HepG2 (cell line): ENCODE measurements at places on chromosomes 5 and 9.

DNA sequence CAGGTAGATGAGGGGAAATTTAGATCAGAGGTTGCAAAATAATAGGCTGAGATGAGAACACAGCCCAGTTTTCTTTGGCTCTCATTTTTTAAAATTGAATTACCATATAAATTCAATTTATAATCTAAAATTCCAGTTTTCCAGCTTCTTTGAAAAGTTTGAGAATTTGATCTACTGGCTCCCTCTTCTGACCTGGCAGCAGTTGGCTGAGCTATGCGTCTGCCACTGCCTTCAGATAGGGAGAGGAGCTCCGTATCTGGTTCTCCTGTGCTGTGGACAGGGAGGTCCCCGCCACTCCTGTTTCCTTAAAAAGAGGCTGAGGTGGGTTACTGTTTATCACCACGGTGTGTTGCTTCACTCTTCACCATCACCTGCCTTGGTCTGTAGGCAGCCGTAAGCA is 103.7 kb downstream of the ARHGAP26 start:
- no peaks in the 10 kb centered on the region for H3K27me3 ChIP-seq
- no peak overlapping the region for H3K4me3 ChIP-seq
- H3K36me3 ChIP-seq, result no peaks in the 10 kb centered on the region
- DNase-seq, result no peak

DNA sequence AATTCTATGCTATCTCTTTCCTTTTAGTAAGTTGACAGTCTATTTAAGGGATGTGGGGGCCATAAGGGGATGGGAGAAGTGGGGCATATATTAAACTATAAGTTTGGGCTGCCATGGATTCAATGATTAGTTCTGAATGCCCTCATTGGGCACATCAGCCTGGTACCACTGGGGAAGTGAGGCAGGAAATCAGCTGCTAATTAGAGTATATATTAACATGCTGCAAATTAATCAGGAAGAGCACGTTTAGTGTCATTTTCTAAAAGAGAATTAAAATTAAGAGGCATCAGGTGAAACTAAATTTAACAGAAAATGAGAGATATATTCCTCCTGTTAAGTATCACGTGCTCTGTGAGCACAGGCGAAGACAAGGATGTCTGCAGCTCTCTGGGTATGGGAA is 123.0 kb upstream of the GNA14 start:
- no peaks in the 10 kb centered on the region for H3K27me3 ChIP-seq
- no peak overlapping the region for H3K27ac ChIP-seq
- no peaks in the 10 kb centered on the region for H3K36me3 ChIP-seq
- DNase-seq, result no peak
- H3K4me1 ChIP-seq, result peaks cover 9% of the 10 kb centered on the region

DNA sequence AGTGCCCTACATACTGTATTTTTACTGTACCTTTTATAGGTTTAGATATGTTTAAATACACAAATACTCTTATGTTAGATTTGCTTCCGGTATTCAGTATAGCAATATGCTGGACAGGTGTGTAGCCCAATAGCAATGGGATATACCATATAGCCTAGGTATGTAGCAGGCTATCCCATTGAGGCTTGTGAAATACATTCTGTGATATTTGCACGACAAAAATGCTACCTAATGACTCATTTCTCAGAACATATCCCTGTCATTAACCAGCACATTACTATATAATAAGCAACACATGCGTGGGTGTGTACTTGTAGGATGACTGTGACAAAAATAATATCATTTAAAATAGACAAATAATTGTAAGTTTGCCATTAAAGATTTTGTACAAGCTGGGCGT is 208.8 kb downstream of the MRPS30 start:
- DNase-seq, result no peak
- no peaks in the 10 kb centered on the region for H3K36me3 ChIP-seq
- no peaks in the 10 kb centered on the region for H3K27me3 ChIP-seq
- H3K27ac ChIP-seq, result no peak overlapping the region

GRCh38 chr9:124555043-124555442 is 47.8 kb upstream of the NR5A1 start:
- no peak overlapping the region for H3K27ac ChIP-seq
- H3K4me1 ChIP-seq, result peaks cover 35% of the 10 kb centered on the region
- H3K36me3 ChIP-seq, result peaks cover 12% of the 10 kb centered on the region
- no peak overlapping the region for H3K4me3 ChIP-seq
- no peaks in the 10 kb centered on the region for H3K27me3 ChIP-seq
- DNase-seq, result no peak

GRCh38 chr9:19783500-19783899 is 5.3 kb downstream of the SLC24A2 start:
- no peaks in the 10 kb centered on the region for H3K4me1 ChIP-seq
- no peaks in the 10 kb centered on the region for H3K36me3 ChIP-seq
- no peak overlapping the region for H3K27ac ChIP-seq
- no peak for DNase-seq

GRCh38 chr9:115198001-115198400 is 80.0 kb upstream of the TNC start:
- H3K4me1 ChIP-seq, result no peaks in the 10 kb centered on the region
- no peak for DNase-seq
- no peaks in the 10 kb centered on the region for H3K27me3 ChIP-seq
- H3K4me3 ChIP-seq, result no peak overlapping the region
- H3K27ac ChIP-seq, result no peak overlapping the region

DNA sequence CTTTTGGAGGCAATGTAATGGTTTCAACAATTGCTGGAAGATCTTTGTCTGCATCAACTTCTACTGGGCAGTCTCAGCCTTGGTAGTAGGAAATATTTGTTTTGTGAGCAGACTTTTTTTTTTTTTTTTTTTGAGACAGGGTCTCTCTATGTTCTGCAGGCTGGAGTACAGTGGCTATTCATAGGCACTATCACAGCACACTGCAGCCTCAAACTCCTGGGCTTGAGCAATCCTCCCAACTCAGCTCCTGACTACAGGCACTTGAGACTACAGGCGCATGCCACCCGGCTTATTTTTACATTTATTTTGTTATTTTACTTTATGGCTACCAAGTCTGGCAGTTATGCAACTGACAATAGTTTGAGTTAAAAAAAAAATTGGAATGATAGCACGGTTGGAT is 187.3 kb downstream of the SNX18 start:
- no peak overlapping the region for H3K4me3 ChIP-seq
- H3K27me3 ChIP-seq, result peaks cover 4% of the 10 kb centered on the region; the same call in 1 of the 3 replicates
- H3K4me1 ChIP-seq, result no peaks in the 10 kb centered on the region
- no peaks in the 10 kb centered on the region for H3K36me3 ChIP-seq
- no peak for DNase-seq
- no peak overlapping the region for H3K27ac ChIP-seq

DNA sequence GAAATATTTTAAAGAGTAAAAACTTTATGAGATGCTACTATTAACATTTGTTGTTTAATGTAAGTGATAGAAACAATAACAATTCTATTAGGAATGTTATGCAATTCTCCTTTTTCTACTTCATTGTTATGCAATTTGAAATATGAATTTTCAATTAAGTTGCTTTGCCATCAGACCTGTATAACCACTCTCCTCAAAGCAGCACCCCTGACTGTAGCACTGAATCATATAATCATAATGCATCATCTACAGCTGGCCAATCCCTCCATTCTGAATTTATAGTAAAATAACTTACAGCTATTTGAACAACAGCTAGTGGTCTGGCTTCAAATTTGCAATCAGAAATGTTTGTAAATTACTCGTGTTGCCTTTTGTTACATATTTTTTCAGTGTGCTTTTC is 29.2 kb downstream of the FBXO4 start:
- no peak overlapping the region for H3K4me3 ChIP-seq
- no peaks in the 10 kb centered on the region for H3K27me3 ChIP-seq
- H3K36me3 ChIP-seq, result no peaks in the 10 kb centered on the region
- no peak for DNase-seq
- H3K27ac ChIP-seq, result no peak overlapping the region

- H3K27me3 ChIP-seq, result peaks cover 9% of the 10 kb centered on the region; the same call in 1 of the 3 replicates
- no peaks in the 10 kb centered on the region for H3K4me1 ChIP-seq
- no peak overlapping the region for H3K4me3 ChIP-seq
- H3K36me3 ChIP-seq, result no peaks in the 10 kb centered on the region
- H3K27ac ChIP-seq, result no peak overlapping the region
- DNase-seq, result no peak
These were observed 121.5 kb upstream of the PCA3 start for GRCh38 chr9:76642701-76643209.

DNA sequence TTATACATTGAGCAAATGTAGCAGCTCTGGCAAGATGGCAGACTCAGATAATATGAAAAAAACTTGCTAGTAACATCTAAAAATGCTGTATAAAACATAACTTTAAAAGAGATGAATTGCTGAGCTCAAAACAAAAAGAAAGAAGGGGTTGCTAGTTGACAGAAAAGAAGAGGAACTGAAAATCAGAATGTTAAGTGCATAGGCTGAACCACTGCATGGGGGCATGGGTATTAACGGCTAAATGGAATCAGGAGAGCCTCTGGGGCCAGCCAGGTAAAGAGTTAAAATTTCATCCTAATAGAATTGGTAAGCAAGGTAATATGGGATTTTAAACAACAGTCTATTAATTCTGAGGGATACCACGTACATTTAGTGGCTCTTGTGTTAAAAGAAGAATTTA is 146.8 kb downstream of the SMC2 start:
- H3K4me3 ChIP-seq, result no peak overlapping the region
- no peak for DNase-seq
- no peaks in the 10 kb centered on the region for H3K27me3 ChIP-seq
- H3K27ac ChIP-seq, result no peak overlapping the region
- H3K36me3 ChIP-seq, result no peaks in the 10 kb centered on the region

- DNase-seq, result no peak
- no peaks in the 10 kb centered on the region for H3K27me3 ChIP-seq
- H3K27ac ChIP-seq, result no peak overlapping the region
- H3K36me3 ChIP-seq, result no peaks in the 10 kb centered on the region
- H3K4me1 ChIP-seq, result no peaks in the 10 kb centered on the region
These were observed 76.4 kb downstream of the SMIM15 start for GRCh38 chr5:61085885-61086284.

DNA sequence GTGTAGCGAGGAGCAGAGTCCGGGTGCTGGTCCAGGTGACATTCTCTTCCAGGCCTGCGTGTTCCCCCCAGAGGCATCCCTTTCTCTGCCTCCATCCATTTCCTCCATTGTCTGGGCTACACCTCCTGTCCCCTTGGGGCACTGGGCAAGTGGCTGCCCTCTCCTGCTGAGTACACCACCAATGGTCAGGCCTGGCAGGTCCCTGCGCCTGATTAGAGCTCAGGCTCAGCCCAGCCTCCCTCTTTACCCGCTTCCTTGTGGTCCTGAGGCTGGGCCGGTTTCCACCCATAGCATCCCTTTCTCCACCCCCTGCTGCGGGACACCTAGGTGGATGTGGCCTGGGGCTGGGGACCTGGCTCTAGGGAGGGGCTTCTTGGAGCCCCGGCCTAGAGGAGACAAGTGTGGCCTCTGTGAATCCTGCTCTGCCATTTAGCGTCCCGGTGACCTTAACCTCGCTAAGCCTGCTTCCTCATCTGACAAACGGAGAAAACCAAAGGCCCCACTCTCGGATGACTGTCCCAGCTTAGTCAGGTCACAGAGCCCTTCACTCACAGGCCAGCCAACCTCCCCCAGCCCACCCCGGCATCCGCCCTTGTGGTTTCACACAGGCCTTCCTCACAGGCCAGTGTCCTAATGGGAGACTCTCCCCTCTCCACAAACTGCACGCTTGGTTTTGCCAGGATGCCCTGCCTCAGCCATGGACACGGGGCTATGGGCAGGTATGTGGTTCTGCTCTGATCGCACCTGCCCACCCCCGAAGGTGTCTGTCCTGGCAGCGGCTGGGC is 12.9 kb downstream of the DOLPP1 start:
- H3K36me3 ChIP-seq, result peaks cover 15% of the 10 kb centered on the region
- no peaks in the 10 kb centered on the region for H3K27me3 ChIP-seq
- H3K27ac ChIP-seq, result no peak overlapping the region

- no peak overlapping the region for H3K27ac ChIP-seq
- no peak overlapping the region for H3K4me3 ChIP-seq
- H3K36me3 ChIP-seq, result no peaks in the 10 kb centered on the region
- peaks cover 36% of the 10 kb centered on the region for H3K4me1 ChIP-seq
These were observed 22.7 kb downstream of the SWI5 start for GRCh38 chr9:128298535-128299482.

DNA sequence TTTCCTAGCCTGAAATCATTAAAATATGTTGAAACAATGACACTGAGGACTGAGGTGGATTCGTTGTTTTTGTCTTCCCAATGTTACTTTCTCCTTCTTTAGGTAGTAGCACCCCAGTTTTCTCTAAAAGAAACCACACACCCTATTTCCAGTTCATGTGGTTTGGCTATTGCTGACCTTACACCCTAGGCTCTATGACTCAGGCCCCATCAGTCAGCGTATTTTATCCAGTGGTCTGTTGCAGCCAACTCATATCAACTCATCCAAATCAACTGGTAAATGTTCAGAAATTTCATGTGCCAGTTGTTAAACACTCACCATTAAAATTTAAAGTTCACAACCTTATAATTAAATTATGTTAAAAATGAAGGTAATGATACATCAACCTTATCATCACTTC is 44.6 kb upstream of the NFIB start:
- no peak overlapping the region for H3K4me3 ChIP-seq
- H3K4me1 ChIP-seq, result no peaks in the 10 kb centered on the region
- no peak for DNase-seq
- no peaks in the 10 kb centered on the region; the same call in 1 of the 2 replicates for H3K27me3 ChIP-seq

GRCh38 chr5:63439537-63439936 is 522.7 kb downstream of the HTR1A start:
- H3K36me3 ChIP-seq, result no peaks in the 10 kb centered on the region
- H3K27me3 ChIP-seq, result no peaks in the 10 kb centered on the region
- no peaks in the 10 kb centered on the region for H3K4me1 ChIP-seq
- DNase-seq, result no peak
- H3K27ac ChIP-seq, result no peak overlapping the region
- H3K4me3 ChIP-seq, result no peak overlapping the region

- H3K36me3 ChIP-seq, result no peaks in the 10 kb centered on the region
- H3K27ac ChIP-seq, result no peak overlapping the region
- no peak overlapping the region for H3K4me3 ChIP-seq
These were observed 8.9 kb upstream of the DPP7 start for GRCh38 chr9:137123468-137123837.

DNA sequence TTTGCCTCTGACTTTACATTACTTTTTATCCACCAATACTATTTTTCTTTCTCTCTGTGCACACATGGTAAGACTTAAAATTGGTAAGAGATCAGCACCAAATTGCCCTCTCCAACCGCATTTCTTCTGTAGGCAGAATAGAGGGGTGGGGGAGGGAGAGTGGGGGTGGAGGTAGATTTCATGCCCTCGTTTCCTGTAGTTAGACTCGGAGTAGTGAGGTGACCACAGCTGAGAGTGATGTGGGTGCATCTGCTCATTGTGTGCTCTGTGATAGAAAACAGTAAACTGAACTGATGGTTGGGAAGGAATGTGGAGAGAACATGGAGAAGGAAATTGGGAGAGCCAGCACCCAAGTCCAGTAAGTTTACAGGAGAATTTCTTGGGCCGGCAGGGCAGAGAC is 498.3 kb downstream of the IRX1 start:
- no peak overlapping the region for H3K4me3 ChIP-seq
- no peaks in the 10 kb centered on the region for H3K4me1 ChIP-seq
- no peak overlapping the region for H3K27ac ChIP-seq
- no peak for DNase-seq
- no peaks in the 10 kb centered on the region for H3K36me3 ChIP-seq

GRCh38 chr9:34417734-34418133 is 40.6 kb downstream of the FAM219A start:
- H3K27me3 ChIP-seq, result no peaks in the 10 kb centered on the region
- H3K36me3 ChIP-seq, result no peaks in the 10 kb centered on the region
- H3K27ac ChIP-seq, result no peak overlapping the region
- H3K4me3 ChIP-seq, result no peak overlapping the region
- no peaks in the 10 kb centered on the region for H3K4me1 ChIP-seq
